ENCODE measurements at places on chromosomes 5 and 9. TPM values are rescaled to one million over a fixed set of nuclear protein-coding genes. Genes with fewer than 3 reads are reported as not detected.

Gene OCLN
- total RNA-seq: 18.2 TPM

Gene C9orf153
- total RNA-seq: 0.66 TPM

Gene FAM221B
- not detected for total RNA-seq

Gene CMYA5
- total RNA-seq: 0.09 TPM

Gene GAPT
- not detected for total RNA-seq

Gene PDCD1LG2
- 9.5 TPM for total RNA-seq

Gene WDR31
- 0.62 TPM for total RNA-seq

Gene RLN2
- total RNA-seq: 0.48 TPM

Gene ARSI
- not detected for total RNA-seq

Gene GARIN3
- total RNA-seq: not detected

Gene STX17
- 17.6 TPM for total RNA-seq

Gene DMGDH
- total RNA-seq: not detected

Gene DNM1
- total RNA-seq: 2.9 TPM

Gene FOXD4
- total RNA-seq: 0.42 TPM

Gene HSPB3
- total RNA-seq: not detected

Gene ZNF366
- total RNA-seq: 4.6 TPM

Gene SLC23A1
- total RNA-seq: not detected

Gene PHYHD1
- total RNA-seq: 0.30 TPM

Gene CLPTM1L
- 116 TPM for total RNA-seq

Gene GRXCR2
- total RNA-seq: not detected

Gene PRSS3
- 10.7 TPM for total RNA-seq

Gene ENHO
- not detected for total RNA-seq

Gene DNAH5
- 1.7 TPM for total RNA-seq

Gene GNA14
- total RNA-seq: 3.3 TPM

Gene PGM5
- total RNA-seq: 1.9 TPM

Gene GABRB2
- total RNA-seq: not detected

Gene MLANA
- total RNA-seq: not detected

Gene EQTN
- not detected for total RNA-seq

Gene DAB2IP
- 53.6 TPM for total RNA-seq

Gene DPH7
- 43.2 TPM for total RNA-seq

Measured in endothelial cell of umbilical vein (primary cell).